Activated effector memory CD4-positive, alpha-beta T cell treated with Interleukin-2 at 50 U/mL for 16 hours (primary cell): ENCODE measurements at places on chromosomes 5 and 9.

DNA sequence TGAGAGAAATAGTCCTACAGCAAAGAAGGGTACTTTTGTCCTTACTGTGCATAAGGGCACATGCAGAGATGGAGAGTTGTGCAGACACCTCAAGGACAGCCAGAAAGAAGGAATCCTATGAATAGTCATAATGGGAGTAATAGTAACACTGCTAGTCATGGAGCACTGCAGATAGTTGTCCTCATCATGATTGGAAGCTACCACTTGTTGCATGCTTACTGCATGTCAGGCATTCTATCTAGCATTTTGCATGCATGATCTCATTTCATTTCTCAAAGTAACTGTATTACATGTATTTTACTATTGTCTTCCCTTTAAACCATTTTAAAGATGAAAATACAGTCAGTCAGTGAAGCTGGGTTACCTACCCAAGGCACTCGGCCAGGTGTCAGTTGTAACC is 81.3 kb downstream of the PIK3R1 start:
- DNase-seq = no peak

GRCh38 chr5:172556262-172556661 is 84.8 kb upstream of the NEURL1B start:
- DNase-seq = no peak

GRCh38 chr9:126173401-126173800 is 153.2 kb upstream of the MVB12B start:
- DNase-seq = no peak

DNA sequence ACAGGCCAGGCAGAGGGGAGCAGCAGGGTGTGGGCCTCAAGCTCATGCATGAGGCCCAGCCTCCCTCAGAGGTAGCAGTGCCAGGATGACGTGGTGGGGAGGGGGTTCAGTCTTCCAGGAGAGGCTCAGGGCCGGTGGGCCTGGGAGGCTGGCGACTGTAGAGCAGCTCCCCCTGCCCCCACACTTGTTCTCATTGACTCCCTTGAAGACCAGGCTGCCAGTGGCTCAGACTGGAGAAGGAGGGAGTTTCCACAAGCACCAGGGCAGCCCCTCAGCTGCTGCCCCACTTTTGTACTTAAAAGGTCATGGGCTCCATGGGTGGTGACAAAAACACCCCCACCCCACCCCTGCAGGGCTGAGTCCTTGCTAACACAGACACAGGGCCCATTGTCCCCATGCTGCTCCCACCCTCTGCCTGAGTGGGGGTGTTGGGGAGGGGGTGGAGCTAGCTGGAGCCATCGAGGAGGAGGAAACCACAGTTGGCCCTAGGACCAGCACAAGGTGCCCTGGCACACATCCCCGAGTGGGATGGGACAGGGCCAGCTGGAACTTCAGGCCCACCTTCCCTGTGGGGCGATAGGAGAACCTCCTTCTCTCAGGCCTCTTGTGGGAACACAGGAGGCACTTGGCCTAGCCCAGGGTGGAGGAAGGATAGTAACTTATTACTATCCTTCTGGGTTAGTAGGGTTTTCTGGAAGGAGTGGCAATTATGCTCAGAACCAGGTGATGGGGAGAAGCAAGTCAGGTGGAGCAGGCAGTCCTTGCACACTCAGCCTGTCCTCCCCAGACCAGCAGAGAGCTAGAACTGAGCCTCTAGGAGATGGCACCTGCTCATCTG is 10.7 kb downstream of the PDLIM4 start:
- DNase-seq = no peak

DNA sequence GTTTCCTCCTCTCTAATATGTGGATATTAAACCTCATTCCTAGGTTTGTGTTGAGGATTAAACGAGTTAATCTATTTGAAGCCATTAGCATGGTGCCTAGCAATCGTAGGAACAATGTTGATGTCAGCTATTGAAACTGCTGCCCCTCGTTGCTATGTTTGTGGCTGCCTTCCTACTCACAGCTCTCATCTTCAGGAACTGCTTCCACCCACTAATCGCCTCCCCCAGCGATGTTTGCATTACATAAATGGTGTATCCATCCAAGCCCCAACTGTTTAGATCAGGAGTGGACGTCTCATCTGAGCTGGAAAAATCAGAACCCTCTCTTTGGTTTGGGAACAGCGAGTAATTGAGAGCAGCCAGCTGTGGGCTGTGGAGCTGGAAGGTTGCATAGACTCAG is 416.6 kb downstream of the ARHGEF28 start:
- no peak for DNase-seq
